CD4-positive, alpha-beta T cell treated with Interleukin-1 beta for 1 hour (primary cell): ENCODE measurements at places on chromosomes 7 and 10.

GRCh38 chr7:70267381-70268120, 669.3 kb downstream of the AUTS2 start:
- no peak for DNase-seq

DNA sequence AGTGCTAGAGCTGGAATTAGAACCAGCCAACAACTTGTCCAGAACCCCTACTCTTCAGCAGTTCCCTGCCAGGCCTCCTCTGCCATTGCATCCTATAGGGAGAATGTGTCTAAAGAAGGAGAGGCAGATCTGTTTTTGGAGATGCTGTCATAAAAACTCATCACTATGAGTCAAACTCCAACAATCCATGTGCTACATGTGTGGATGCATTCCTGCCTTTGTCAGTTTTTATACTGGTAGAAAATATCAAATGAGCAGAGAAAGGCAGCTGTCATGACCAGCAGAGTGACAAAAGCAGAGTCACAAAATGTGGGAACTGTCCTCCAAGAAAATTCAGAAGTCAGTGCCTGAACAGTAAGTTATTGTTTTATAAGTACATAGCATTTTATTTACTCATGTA, 93.0 kb downstream of the ABLIM1 start:
- no peak for DNase-seq

DNA sequence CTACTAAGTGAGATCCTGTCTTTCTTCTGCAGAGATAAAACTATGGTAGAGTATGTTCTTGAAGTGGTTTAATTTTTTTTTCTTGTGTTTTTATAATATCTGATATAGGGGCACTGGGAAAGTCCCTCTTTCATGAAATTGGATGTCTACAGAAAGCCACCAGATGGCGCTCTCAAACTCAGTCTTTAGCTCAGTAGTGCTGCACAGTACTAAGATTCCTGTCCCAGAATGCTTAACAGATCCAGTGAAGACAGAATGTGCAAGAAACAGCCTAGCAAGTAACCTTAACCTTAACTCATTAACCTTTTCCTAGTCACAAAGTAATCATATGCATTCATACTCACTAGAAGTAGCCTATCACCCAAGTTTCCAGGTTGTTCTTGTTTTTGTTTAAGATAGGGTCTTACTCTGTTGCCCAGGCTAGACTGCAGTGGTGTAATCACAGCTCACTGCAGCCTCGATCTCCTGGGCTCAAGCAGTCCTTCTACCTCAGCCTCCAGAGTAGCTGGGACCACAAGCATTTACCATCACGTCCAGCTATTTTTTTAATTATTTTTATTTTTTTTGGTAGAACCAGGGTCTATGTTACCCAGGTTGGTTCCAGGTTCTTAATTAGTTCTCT, 56.7 kb downstream of the IDE start:
- peak; percentile 80 for DNase-seq

- DNase-seq: peak; percentile 6
These were observed 48.6 kb downstream of the CUL1 start for GRCh38 chr7:148747274-148747673.

DNA sequence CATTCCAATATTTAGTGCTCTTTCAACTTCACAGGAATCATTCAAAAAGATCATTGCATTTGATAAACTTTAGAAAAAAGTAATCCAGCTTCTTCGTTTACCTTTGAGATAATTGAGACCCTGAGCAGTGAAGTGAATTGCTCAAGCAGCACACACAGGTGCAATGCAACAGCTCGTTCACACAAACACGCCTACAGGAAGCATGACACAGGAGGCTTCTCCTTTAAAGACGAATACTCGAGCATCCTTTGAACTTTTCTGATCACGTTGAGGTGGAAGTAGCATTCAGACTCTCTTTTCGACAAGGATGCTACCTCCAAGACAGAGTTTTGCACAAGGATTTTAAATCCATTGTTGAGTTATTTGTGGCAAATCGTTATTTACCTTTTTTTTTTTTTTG, 18.0 kb upstream of the RSU1 start:
- peak; percentile 30 for DNase-seq

DNA sequence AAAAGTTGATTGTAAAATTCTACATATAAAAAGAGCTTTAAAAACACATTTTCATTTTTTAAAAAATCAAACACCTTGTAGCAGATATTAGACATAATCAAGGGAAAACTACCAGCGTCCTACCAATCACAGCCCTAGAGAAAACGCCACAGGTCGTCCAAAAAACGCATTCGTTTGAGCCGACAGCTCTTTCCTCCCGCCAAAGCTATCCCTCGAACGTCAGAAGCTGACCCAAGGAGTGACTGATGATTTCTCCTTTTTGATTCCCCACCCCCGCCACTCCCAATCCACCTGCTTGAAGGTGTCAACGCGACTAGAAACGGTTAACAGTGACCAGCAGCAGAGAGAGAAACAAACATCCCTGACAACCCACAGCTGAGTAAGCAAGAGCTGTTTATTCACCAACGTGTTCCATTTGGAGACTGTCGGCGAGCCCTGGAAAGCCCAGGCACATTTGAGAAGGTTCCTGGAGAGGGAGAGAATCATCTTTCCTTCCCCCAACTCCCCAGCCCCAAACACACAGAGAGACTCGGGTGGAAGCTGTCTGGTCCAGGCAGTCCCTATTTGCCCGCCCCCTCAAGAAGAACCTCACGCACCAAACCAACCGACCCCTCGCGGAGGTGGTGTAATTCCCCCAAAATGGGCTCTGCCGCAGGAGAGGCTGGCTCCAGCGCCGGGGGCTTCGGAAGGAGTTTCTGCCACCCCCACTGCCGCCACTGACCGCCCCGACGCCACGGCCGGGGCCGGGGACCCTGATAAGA, 622 bp downstream of the CPEB3 start:
- peak; percentile 19 for DNase-seq

- DNase-seq: no peak
These were observed 116.2 kb downstream of the GRID1 start for GRCh38 chr10:86250399-86250798.

- DNase-seq: no peak
These were observed 99.7 kb downstream of the RAMP3 start for GRCh38 chr7:45257284-45257683.

- no peak for DNase-seq
These were observed 499.9 kb downstream of the ATRNL1 start for GRCh38 chr10:115593060-115593459.

DNA sequence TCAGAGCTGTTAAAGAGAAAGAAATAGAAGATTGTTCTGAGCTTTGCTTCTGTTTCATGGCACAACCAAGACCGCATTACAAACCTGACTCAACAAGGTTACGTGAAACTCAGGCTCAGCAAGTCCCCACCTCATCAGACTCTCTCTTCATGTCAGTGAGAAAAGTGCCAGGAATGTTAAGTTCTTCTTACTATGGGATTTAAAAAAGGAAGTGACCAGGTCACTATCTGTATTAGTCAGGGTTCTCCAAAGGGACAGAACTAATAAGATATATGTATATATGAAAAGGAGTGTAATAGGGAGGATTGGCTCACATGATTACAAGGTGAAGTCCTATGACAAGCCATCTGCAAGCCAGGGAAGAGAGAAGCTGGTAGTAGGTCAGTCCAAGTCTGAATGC, 25.4 kb upstream of the PAPSS2 start:
- no peak for DNase-seq

GRCh38 chr10:72308320-72308987, 34.7 kb downstream of the DDIT4 start:
- DNase-seq: no peak

DNA sequence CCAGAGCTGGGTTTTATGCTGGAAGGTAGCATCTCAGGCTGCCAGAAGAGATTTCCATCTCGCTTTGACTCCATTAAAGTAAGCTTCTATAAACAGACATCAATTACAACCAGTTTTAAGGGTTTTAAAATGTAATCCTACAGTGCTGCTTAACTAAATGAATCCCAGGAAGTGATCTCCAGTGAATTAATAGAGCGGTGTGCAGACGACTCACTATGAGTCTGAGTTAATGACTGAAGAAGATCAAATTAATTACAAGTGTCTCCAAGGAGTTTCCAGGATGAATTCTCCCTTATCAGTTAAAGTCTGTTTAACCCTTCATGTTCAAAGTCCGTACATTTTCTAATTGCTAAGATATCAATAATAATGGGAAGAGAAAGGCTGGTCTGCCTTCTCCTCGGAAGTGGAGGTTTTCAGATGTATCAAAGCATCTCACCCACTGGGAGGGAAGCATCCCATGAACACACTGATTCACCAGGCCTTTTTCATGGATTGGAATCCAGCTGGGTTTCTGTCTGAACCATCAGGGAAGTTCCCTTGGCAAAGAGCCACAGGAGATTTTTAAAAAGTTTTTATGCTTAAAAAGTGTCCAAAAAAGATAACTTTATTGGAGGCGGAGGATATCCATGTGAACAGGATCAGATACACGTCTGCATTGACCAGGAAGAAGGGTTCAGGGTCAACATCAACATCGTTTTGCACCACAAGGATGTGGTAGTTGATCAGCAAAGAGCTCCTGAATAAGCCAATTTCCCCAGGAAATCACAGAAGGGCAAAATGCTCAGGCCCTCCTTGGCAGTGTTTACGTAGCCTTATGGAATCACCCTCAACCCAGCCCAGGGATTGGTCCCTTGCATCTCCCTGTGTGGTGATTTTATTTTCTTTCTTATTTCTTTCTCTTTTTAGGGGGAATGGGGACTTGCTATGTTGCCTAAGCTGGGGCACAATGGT, 288.2 kb downstream of the POU6F2 start:
- no peak for DNase-seq

- no peak for DNase-seq
These were observed at the start of gene COL13A1 for GRCh38 chr10:69801434-69802315. TSS of gene COL13A1 (plus strand) at chr10:69801906. CDS start at chr10:69802424, 518 bp downstream.

- no peak for DNase-seq
These were observed 735.3 kb downstream of the SUGCT start for GRCh38 chr7:40870108-40870507.

GRCh38 chr10:79443338-79444198, 1.9 kb downstream of the ZCCHC24 start:
- no peak for DNase-seq

DNA sequence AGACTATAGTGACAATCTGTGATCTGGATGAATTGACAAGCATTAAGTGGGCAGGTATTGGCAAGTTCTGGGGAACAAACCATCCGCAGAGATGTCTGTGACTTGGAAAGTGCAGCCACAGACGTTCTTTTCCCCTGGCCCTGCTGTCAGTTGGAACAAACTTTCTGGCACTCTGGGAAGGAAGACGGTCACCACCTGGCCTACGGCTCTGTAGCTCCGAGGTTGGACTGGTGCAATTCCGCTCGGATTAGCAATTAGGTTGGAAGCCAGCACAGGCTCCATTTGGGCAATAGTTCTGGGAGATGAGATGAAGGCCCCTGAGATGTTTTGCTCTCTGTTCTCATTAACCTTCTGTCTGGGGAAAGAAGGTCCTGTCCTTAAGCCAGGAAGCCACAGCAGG, 437.5 kb downstream of the CALN1 start:
- DNase-seq: no peak

DNA sequence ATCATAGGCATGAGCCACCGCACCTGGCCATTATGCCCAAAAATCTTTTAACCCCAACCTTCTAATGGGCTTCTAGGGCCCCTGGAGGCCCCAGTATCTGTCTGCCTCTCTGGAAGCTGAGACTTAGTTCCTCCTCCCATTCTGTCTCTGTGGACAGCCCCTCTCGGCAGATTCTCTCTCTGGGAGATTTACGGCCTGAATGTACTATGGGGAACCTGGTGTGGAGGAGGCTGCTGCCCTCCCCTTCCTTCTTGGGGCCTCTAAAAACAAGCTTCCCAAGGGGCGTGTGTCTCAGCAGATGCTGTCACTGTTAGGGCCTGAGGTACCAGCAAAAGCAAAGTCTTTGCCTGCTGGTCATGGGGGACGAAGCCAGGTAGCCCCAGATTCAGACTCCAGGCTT, 35.8 kb upstream of the PRKAR1B start:
- no peak for DNase-seq

DNA sequence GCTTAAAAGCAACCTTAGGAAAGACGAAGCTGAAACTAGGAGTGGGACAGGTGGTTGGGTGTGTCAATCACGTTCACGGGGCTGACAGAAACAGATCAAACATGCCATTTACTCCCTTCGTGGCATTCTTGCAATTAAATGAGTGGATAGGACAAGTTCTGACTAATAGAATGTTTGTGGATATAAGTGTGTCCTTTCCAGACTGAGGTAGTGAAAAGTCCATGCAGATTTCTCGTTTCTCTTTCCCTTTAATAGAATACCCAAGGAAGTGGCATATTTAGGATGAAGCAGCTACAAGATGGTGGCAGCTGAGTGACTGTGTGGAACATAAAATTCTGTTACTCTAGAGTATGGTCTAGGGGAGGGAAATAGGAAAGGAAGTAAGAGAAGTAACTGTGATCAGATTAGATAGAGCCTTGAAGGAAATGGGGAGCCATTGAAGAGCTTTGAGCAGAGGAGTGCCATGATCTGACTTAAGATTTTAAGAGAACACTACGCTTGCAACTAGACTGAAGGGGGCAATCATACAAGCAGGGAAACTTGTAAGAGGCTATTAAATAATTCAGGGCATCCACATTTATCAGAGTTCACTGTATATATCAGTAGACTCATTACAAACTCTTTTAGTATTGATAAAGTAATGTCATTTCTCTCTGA, 46.3 kb upstream of the HYAL4 start:
- DNase-seq: no peak

DNA sequence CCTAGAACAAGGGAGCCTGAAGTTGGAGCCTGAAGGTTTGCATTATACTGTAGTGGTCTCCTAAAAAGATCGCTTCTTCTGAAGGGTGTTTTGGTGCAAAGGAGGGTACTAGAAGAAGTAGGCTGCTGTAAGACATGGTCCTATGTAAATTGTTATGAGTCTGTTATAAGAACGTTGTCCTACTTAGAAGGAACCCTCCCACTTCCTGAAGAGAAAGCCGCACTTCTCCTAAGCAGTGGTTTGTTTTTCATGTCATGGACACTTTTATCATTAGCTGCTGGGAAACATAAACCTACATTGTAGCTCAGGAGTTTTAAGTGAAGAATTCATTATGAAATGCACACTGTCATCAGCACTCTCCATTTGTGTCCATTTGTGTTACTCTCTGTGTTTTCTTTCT, 129.1 kb upstream of the ITGB1 start:
- DNase-seq: no peak

- DNase-seq: no peak
These were observed 315.9 kb upstream of the LRRN3 start for GRCh38 chr7:110775046-110775445.

DNA sequence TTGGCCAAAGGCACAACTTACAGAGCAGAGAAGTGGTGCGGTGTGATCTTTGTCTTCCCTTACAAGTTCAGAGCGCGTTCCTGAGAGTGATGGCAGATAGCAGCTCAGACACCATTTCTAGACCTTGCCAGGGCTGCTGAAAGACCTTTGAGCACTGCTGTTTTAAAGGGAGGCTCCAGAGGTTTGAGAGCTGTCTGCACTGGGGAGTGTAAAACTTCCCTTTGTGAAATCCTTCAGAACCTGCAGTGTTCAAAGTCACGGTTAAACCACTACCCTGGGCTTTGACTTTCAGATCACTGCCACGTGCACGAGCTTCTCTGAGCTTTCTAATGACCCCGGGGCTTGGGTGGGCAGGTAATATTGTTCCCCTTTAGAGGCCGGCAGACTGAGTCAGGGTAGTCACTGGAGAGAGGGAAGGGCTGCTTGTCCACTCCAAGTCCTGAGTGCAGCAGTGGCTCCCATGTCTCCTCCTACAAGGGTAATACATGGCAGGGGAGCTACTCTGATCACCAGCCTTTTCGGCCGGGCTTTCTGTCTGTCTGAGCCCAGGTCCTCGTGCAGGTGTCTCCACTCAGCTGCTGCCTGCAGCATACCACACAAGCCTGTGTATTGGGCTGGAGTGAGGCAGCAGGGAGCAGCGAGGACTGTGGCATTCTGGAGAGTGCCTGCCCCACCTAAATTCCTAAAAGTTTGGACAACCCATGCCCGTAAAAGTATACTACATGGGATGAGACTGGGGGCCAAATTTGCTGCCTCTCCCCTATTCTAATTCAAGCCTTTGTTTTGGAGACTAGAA, 63.3 kb downstream of the ZMIZ1 start:
- no peak for DNase-seq

- DNase-seq: no peak
These were observed 95.6 kb upstream of the MKI67 start for GRCh38 chr10:128221807-128222206.
